Nephron progenitor cell (in vitro differentiated cells): ENCODE measurements at places on chromosomes 13 and 19.

DNA sequence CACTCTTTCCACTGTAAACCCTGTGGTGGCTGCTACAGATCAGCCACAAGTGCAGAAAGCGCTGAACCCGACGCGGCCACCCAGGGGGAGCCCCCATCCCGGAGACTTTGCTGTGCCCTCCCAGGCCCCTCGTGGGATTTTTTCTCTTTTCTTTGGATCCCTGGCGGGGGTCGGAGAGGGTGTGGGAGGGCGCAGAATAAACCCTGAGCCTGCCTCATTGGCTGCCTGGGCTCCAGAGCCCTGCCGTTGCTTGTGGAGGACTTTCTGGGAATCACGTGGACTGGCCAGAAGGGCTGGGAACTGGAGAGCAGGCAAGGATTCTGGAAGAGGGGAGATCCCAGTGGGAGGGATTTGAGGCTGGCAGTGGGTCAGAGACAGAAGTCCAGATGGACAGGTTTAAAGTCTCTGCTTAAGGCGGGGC is 24.9 kb downstream of the GADD45B start:
- no peak for DNase-seq

DNA sequence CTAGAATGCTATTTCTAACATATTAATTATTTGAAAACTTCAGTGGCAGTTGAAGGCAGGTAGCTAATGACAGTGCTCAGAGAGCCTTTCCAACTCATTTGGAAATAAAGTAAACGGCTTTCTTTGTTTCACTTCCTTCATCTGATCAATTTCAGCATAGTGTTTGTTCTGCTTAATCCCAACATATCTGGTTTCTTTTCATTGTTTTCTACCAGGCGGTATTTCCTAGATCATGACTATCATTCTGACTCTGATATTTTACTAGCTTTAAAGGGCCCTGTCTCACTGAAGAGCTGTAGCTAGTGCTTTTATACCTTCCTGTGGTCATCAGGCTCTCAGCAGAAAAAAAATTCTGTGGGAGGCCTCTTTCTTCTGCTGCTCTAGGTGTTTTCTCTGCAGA is 178.6 kb downstream of the RBM26 start:
- DNase-seq: no peak

GRCh38 chr13:111361046-111361872 is 40.8 kb downstream of the TEX29 start:
- no peak for DNase-seq

DNA sequence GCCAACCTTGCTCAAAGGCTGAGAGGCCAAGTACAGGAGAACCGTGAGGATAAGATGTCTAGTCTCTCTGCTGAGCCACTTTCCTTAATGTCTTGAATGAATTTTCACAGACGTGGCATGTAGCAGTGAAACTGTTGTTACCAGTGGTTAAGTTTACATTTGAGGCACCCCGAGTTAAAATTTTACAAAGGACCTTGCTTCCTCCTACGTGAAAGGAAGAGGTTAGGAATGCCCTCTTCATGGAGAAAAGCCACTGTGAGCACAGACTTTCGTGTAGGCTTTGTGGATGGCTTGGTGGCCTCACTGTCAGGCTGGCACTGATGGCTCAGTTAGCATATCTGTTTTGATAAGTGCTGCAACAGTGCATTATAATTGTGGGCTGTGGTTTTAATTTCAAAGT is 2.7 kb downstream of the GJB2 start:
- no peak for DNase-seq

DNA sequence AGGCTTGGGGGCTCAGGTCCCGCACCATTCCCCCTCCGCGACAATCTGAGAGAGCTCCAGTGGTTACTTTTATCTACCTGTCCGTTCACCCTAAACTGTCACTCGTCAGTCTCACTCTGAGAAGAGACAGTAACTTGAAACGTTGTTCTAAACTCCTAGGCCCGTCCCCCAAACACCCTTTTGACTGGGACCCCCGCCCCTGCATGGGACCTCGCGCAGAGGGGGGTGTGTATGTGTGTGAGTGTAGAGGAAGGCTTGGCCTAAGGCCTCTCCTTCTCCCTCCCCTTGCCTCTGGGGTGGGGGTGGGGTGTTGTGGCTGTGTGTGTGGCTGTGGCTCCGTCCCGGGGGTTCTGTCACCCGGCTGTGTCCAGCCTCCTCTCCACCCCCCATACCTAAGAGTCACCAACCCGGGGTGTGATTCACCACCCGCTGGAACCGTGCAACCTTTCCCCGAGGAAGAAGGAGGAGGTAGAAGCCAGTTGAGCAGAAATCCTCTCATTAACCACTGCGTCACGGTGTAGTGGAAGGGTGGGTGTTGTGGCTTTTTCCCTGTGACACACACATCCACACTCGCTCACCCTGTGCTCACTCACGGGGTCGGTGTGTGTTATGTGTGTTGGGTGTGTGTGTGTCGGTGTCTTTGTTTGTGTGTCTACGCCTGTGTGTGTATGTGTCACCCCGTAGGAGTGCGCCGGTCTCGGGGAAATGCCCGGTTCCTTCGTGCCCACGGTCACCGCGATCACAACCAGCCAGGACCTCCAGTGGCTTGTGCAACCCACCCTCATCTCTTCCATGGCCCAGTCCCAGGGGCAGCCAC is 2.4 kb downstream of the FOSB start:
- peak; percentile 50 for DNase-seq

GRCh38 chr13:26300140-26300539 is 46.2 kb downstream of the CDK8 start:
- DNase-seq: no peak

GRCh38 chr13:52652980-52653303 is 306 bp downstream of the SUGT1 start:
- DNase-seq: peak; percentile 67

- DNase-seq: no peak
These were observed 49.8 kb downstream of the ELF1 start for GRCh38 chr13:40969169-40969901.

DNA sequence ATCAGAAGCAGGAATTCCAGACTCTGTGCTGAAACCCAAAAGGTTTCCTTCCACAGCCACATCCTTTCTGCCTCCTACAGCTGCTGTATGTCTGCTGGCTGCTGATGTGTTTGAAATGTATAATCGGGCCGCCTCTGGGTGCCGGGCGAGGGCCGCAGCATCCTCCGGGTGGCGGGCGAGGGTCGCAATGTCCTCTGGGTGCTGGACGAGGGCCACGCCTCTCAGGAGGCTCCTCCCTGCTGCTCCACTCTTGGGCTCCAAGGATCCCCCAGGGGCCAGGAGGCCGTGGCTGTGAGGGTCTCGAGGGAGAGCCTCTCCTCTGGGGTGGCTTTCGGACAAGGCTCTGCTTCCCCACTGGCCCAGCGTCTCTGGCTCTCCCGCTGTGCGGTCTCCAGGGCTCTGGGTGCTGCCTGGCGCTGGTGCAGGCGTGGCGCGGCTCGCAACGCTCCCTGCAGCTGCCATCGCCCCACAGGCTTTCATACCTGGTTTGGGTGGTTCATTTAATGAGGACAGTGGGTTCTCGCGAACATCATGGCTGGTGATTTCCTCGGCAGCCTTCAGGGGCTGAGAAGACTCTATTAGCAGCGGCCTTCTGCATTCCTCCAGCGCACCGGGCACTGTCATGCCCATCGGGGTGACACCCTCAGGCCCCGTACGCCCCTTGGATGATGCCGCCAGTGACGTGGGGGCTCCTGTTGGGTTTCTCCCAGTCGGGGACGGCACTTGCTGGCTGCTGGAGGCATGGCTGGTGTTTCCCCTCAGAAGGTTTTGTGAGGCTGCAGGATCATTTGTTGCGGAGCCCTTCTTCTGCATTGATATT is 41.8 kb upstream of the GRTP1 start:
- no peak for DNase-seq

GRCh38 chr19:11446271-11446651 is 10.8 kb downstream of the PRKCSH start:
- DNase-seq: no peak

DNA sequence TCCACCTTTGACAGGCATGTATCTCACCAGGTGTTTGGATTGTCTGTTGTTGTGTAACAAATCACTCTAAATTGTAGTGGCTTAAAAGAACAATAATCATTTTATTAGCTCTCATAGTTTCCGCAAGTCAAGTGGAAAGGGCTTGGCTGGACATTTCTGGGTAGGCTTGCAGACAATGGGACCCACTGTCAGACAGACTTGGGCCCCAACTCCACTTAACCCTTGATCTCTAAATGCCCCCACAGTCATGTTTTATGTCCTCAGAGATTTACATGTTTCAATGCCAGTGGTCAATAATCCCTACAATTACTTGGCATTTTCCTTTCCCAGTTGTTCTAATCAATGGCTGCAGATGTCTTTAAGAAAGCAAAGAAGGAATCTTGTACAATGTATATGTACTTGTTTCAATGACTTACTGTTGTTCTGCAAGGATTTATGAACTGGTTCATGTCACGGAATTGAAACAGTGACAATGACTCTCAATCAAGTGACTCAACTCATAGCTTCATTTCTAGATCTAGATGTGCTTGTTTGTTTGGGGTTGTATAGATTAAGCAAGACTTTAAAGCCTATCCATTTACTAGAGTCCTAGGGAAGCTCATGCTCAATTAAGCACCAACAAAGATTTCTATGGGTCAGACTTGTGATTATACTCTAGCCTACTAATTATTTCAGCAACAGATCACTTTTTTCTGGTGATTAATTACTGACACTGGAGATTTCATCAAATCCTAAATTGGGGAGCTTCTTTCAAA is 510.1 kb upstream of the NBEA start:
- DNase-seq: no peak

DNA sequence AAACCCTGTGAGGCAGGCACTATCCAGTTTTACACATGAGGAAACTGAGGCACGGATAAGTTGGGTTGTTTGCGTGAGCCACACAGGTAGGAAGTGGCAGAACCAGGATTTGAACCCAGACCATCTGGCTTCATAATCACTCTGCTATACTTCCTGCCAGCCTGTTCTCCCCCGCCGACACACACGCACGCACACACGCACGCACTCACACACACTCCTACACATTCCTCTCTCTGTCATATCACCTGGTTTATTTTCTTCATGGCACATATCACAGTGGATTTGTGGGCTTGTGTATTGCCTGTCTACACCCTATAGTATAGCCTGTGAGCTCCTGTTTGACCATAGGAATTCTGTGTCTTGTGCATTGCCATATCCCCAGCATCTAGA is 140.0 kb downstream of the SIPA1L3 start:
- DNase-seq: no peak

GRCh38 chr19:33921165-33921564 is 124.5 kb downstream of the KCTD15 start:
- DNase-seq: no peak

DNA sequence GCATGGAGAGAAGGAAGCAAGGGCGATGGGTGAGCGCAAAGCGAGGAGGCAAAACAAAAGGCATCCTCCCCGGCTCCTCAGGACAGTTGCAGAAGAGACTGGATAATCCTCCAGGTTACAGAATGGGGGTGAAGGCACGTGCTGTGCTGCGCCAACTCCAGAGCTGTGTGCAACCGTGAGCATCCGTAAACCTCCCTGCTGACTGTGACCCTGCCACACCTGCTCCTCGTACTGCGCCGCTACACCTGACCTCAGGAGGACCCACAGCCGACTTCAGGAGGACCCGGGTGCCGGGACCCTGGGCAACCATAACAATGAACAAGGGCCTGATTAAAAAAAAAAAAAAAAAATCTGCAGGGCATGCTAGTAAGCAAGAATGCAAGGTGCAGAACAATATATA is 68.7 kb downstream of the SLC7A1 start:
- no peak for DNase-seq

DNA sequence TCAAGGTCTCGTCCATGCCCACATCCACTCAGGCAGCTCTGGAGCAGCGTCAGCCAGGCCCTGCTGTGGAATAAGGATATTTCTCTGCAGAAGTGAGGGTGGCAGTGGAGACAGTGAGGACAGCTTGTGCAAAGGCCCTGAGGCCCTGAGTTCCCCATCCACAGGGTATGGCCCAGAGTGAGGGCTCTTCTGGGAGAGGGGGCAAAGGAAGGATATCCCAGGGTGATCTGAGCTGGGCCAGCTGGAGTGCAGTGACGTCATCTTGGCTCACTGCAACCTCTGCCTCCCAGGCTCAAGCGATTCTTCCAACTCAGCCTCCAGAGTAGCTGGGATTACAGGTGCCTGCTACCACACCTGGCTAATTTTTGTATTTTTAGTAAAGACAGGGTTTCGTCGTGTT is 11.5 kb downstream of the MARK4 start:
- DNase-seq: no peak

- DNase-seq: no peak
These were observed 11.6 kb upstream of the HTR2A start for GRCh38 chr13:46908501-46908900.

DNA sequence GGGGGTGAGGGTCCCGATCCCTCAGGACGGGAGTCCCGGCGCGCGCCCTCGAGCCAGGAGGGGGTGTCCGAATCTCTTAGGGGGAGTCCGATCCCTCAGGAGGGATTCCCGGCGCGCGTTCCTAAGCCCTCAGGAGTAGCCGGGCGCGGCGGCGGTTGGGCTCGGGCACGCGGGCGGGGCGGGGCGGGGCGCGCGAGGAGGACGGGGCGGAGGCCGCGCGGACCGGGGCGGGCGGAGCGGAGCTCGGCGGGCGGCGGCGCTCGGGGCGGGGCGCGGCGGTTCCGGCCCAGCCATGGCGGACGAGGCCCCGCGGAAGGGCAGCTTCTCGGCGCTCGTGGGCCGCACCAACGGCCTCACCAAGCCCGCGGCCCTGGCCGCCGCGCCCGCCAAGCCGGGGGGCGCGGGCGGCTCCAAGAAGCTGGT is at the start of gene CUL4A:
CUL4A (plus strand) TSS at position 278 of the 423 bp plus-strand sequence; CDS start at position 293, 15 bp downstream.
- DNase-seq: peak; percentile 88

GRCh38 chr13:33078263-33078662 is 62.0 kb downstream of the KL start:
- no peak for DNase-seq

- no peak for DNase-seq
These were observed 30.4 kb downstream of the GPC6 start for GRCh38 chr13:93256998-93257397.

DNA sequence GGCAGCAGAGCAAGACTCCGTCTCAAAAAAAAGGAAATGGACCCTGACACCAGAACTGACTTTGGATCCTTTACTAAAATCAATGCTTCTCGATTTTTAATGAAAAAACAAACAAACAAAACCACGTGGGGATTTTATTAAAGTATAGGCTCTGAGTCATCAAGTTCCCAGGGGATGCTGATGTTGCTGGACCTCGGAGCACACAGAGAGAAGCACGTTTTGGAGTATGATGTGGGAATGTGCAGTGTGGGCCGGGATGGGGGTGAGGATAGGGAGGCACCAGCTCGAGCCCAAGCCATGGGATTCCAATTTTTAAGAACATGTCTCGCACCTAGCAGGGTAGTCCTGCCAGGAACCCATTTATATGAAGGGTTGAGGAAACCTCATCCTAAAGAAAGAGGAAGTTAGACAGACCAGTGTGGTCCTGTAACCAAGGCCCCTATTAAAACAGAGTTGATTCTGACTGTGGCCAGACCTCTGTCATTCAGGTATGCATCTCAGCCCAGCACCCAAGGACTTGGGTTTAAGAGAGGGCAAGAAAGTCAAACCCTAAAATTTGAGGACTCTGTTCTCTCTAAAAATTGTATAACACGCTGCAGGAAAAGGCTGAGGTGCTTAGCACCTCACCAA is 6.4 kb downstream of the FLT1 start:
- DNase-seq: no peak
